Stimulated activated CD8-positive, alpha-beta memory T cell treated with anti-CD3 and anti-CD28 coated beads, Interleukin-7, amount 100 ng/mL, for 1 hour (primary cell): ENCODE measurements at places on chromosomes 4 and X.

DNA sequence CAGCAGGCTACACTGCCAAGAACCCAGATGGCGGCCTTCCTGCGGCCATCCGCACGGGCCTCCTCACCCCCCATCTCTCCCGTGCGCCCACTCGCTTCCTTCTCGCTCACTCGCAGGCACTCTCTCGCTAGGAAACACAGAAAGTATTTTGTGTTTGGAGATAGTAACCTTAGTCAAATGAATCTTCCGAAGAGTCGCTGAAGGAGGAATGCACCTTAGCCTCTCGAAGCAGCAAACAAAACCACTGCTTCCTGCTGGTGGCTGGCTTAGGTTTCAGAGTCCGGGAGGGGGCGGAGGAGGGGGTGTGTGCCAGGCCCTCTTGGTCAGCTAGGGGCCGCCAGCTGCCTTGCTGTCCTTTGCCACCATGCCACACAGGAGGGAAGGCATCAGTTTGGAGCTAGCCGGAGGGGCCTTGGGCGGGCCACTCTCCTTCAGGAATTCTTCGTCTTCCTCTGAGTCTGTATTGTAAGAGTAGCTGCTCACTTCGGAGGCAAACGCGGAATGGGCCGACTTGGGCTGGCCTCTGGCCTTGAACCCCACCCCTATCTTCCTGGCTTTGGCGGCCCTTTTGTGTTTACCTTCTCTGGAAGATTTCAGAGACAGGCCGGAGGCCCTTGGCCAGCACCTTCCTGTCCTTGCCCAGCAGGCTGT is 73.2 kb upstream of the UCP1 start:
- DNase-seq = no peak

GRCh38 chrX:29348288-29348687 is 761.0 kb downstream of the IL1RAPL1 start:
- no peak for DNase-seq

- DNase-seq = no peak
Measured at GRCh38 chrX:72366701-72367454, 61.2 kb upstream of the CITED1 start.

DNA sequence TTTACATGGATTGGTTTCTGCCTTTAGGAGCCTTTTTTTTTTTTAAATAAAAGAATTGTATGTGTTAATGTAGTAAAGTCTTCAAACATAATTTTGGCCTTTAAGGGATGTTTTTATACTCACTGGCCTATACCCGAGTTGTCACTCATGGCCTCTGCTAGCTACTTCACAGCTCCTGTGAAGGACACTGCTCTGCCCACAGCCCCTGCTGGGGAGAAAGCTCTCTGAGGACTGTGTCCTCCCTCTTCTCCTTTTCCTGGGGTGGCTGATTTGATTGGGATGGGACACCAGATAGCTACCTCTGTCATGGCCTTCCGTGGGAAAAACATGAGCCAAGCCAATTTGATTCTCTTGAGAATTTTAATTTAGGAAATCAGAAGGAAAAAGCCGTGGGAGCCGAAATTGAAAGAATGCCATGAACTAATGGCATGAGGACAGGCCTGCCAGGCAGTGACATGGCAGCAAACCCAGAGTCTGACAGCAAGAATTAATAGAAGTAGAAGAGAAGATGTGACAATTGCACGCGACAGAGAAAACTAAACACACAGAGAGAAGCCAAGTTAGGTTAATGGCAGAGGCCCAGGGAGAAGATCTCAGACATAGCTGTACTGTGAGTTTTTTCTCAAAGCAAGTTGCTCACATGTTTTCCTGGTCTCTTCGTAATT is 81.4 kb downstream of the ARHGAP10 start:
- DNase-seq = no peak

- no peak for DNase-seq
Measured at GRCh38 chr4:186808630-186809018, 85.0 kb upstream of the FAT1 start.

DNA sequence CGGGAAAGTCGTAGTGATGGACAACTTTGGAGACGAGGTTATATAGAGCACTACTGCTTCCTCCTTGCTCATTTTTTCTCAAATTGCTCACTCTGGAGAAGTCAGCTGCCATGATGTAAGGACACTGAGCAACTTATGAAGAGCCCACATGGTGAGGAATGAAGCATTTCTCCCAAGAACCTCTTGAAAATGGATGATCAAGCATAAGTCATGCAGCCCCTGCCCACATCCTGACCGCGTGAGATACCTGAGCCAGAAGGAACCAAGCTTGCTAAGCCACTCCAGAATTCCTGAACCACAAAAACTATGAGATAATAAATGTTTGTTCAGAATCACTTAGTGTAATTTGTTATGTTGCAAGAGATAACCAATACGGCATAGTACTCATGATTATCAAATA is 42.8 kb downstream of the PDE5A start:
- DNase-seq = no peak

DNA sequence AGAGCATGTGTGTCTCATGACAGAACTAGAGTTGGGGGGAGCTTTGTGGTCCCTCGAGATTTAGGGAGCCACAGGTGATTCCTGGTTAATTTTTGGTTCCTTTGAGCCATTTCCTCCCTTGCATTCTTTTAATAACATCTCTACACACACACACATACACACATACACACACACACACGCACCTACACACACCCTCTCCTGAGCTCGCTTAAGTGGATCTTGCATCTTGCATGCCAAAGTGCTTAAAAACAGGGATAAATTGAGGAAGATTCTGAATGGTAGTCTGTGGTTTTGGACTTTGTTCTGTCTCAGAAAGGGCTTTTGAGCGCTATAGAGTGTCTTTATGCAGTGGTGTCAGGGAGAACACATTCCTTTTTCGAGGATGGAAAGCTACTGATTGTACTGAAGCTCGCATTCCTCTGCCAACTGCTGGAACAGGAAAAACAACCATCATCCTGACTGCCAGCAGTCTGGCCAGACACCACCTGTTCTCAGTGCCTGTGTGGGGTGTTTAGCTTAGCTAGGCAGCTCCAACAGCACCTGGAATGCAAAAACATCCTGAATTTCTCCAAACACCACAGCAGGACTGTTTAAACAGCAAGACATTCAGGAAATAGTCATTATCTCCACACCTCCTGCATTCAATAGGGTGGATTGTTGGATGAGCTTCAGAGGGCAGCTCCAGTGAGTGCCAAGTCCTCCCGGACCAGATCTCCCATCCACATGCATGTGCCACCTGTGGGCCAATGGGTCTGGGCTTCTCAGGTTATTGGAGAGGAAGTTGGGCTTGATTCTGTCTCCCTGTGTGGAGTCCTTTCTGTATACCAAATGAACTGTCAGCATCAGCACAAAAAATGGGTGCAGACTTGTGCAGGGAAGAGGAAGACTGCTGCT is 21.9 kb upstream of the IGFBP7 start:
- no peak for DNase-seq

DNA sequence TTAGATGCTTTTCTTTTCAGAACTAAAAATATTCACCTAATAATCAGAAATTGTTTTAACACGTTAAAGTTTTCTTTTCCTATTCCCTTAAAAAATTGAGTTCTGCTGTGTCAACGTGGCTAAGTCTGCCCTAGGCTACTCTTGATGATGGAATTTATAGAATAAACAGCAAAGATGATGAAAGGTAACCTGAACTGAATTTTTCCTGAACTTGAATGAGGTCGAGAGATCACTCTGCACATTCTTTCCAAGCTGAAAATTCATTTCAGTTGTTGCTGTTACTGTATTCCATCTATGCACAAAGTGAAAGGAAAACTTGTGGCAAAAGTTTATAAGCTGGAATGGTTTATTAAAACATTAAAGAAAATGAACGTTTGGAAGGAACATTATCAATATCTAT is 245.9 kb upstream of the GIMD1 start:
- DNase-seq = no peak
